ENCODE measurements at places on chromosomes 2 and 18. TPM values are rescaled to one million over a fixed set of nuclear protein-coding genes. Genes with fewer than 3 reads are reported as not detected.

TXNL4A gene
- polyA plus RNA-seq = 41.8 TPM

GRCh38 chr2:68997401-68997800 is 15.6 kb upstream of the ANTXR1 start:
- H3K27ac ChIP-seq = no peak overlapping the region
- no peak overlapping the region for H3K4me3 ChIP-seq
- no peaks in the 10 kb centered on the region for H3K27me3 ChIP-seq

DNA sequence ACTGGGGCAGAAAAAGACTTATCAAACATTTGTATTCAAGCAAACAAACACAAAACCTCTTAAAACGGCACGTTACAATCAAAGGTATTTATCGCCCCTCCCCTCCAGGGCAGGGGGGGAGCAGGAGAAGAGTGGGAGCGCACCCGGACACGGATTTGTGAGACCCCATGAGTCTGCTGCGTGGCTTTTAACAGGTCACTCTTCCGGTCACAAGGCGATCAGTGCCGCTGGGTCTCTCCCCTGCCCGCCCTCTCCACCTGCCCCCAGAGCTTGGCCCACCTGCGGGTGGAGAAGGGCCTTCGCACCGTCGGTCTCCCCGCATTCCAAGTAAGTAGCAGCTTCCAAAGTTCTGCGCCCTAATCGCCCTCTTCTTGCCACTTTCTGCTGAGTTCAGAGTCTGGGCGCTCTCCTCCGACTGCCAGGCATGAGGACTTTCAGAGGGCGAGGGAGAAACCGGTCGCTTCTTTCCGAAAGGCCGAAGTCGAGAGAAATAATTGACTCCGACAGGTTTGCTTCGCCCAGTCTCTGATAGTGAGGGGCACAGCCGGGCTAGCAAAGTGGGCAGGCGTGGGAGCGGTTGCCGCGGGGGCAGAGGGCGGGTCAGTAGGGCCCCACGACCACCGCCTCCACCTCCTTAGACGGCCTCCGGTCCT is 800 bp downstream of the RPRM start:
- no peak overlapping the region for H3K27ac ChIP-seq
- peaks cover 13% of the 10 kb centered on the region for H3K4me1 ChIP-seq
- H3K36me3 ChIP-seq = no peaks in the 10 kb centered on the region
- DNase-seq = no peak
- H3K4me3 ChIP-seq = peak overlapping the region; percentile 61

DNA sequence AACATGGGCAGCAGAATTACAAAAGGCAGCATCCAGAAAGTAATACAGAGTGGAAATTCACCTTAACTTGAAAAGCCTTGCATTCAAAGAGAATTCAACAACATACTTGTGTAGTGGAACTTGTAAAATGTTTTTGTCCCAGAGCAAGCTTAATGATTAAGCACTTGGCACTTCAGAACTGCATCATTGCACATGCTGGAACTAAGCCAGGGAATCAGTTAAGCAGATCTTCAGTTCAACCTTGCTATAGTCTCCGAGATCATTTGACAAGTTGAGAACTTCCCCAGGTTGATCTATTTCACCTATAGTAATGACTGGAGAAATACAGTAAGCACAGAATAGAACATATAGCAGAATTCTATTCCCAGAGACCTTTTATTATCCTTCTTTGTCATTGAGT is 1337.2 kb upstream of the NXPH2 start:
- no peaks in the 10 kb centered on the region for H3K36me3 ChIP-seq
- H3K27ac ChIP-seq = no peak overlapping the region
- no peak for DNase-seq
- no peaks in the 10 kb centered on the region for H3K4me1 ChIP-seq
- no peaks in the 10 kb centered on the region for H3K27me3 ChIP-seq

SERPINB7 gene
- polyA plus RNA-seq = not detected

- H3K4me1 ChIP-seq = peaks cover 14% of the 10 kb centered on the region
- H3K27me3 ChIP-seq = no peaks in the 10 kb centered on the region
- DNase-seq = no peak
- no peaks in the 10 kb centered on the region for H3K36me3 ChIP-seq
These were observed 240.8 kb downstream of the BCL11A start for GRCh38 chr2:60312618-60313017.

GRCh38 chr2:120053891-120054290 is 41.0 kb downstream of the EPB41L5 start:
- no peak overlapping the region for H3K27ac ChIP-seq
- no peak overlapping the region for H3K4me3 ChIP-seq
- H3K36me3 ChIP-seq = no peaks in the 10 kb centered on the region

DNA sequence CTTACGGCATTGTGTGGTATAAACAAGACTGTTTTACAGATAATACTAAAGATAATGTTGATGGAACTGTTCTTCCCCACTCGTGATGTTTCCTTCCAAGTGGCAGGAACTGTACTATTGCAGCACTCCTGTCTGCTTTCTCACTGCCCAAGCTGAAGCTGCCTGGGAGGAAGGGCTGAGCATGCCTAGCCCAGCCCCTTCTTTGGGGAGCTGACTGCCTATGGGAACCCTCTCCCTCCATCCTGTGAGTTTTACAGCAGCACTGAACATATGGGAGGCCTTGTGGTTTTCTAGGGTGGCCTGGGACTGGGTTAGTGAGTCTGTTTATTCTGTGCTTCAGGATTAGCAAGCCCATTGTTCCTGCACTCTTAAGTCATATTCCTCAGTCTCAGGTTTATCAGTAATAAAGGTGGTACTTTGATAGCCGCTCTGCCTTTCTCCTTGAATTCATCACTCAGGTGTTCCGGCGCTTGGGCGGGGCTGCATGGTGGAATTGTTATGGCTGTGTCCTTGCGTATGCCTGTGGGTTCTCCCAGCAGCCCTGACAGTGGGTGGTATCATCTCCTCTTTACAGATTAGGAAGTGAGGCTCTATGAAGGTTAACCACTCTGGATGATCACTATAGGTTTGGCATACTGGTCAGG is 379.7 kb downstream of the PTPRM start:
- no peak overlapping the region for H3K4me3 ChIP-seq
- H3K27me3 ChIP-seq = no peaks in the 10 kb centered on the region
- DNase-seq = no peak
- H3K4me1 ChIP-seq = no peaks in the 10 kb centered on the region
- no peaks in the 10 kb centered on the region for H3K36me3 ChIP-seq
- H3K27ac ChIP-seq = no peak overlapping the region

GRCh38 chr2:219495531-219496122 is 3.1 kb upstream of the GMPPA start:
- H3K27ac ChIP-seq = no peak overlapping the region
- H3K4me1 ChIP-seq = peaks cover 32% of the 10 kb centered on the region
- H3K36me3 ChIP-seq = no peaks in the 10 kb centered on the region
- no peaks in the 10 kb centered on the region for H3K27me3 ChIP-seq
- DNase-seq = peak; percentile 75

- no peak for DNase-seq
- H3K4me3 ChIP-seq = no peak overlapping the region
- H3K27me3 ChIP-seq = no peaks in the 10 kb centered on the region
- H3K27ac ChIP-seq = no peak overlapping the region
These were observed 111.1 kb downstream of the SGPP2 start for GRCh38 chr2:222535477-222535876.

POTEC gene
- not detected for polyA plus RNA-seq

DNA sequence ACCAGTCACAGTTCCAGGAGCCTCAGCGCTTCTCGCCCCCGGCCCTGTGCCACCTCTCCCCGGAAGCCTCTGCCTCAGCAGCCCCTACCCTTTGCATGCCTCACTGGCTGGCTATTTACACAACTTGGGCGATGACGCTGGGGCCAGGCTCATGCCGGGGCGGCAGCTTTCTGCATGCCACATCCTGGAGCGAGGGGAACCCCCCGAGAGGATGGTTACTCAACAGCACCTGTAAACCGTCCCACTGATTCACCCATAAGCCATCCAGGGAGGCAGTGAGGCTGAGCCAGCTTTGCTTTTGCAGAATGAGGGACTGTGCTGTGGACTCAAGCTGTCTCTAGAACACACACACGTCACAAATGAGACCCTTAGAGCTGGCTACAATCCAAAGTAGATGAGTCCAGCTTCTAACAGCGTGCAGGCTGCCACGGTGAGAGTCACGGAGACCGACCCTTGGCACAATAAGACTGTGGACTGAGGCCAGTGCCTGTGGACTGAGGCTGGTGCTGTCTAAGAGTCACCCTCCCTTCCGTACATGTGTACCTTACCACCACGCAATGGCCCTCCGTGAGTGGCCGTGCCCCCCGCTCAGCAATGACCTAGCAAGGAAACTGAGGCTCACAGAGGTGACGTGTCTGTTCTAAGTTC is 45.6 kb upstream of the ODC1 start:
- H3K4me3 ChIP-seq = no peak overlapping the region
- H3K4me1 ChIP-seq = no peaks in the 10 kb centered on the region
- no peaks in the 10 kb centered on the region for H3K27me3 ChIP-seq
- DNase-seq = peak; percentile 30

RNF125 gene
- polyA plus RNA-seq = 1.6 TPM

DNA sequence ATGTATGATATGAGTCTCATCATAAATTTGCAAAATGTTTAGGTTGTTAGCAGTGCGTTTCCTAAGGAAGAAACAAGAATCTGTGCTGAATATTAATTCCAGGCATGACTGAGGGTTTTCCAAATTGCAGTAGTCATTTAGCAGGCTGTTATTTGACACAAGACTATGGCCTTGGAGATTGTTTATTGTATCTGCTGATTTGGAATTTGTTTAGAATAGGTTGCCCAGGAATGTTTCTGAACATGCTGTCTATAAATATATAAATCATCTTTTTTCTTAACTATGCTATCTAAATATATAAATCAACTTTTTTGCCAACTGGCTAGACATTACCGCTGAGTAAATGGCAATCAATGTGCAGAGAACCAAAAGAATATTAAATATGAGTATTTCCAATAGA is 90.9 kb downstream of the DOK6 start:
- no peak overlapping the region for H3K27ac ChIP-seq
- DNase-seq = no peak
- H3K36me3 ChIP-seq = no peaks in the 10 kb centered on the region
- no peaks in the 10 kb centered on the region for H3K4me1 ChIP-seq
- no peak overlapping the region for H3K4me3 ChIP-seq

GRCh38 chr2:61887717-61888266 is 664 bp downstream of the CCT4 start:
- no peaks in the 10 kb centered on the region for H3K27me3 ChIP-seq
- no peak for DNase-seq
- peak overlapping the region; percentile 92 for H3K4me3 ChIP-seq
- peaks cover 1% of the 10 kb centered on the region for H3K4me1 ChIP-seq

DNA sequence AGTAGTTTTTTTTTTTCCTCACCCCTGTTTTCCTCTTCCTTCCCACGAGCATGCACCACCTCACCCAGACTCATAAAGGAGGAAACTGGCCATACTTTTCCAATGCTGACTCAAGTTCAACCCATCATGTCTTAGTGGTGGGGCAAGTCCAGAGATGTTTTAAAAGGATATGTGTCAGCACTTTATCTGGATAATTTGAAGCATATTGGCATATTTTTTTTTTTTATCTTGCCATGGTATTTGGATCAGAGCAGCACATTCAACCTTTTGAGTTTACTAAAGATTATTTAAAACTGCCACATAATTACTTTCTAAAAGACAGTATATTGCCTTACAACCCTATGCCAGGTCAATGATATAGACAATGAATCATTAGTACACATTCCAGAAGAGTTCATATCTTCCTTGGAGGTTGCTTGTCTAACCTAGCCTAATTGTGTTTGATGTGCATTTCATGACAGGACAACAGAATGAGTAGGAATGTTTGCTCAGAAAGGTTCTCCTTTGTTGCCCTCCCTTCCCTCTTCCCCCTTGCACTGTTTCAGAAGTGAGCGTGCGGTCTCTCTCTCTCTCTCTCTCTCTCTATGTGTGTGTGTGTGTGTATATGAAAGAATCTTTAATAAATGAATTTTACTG is 950.7 kb upstream of the FAM98A start:
- H3K27me3 ChIP-seq = no peaks in the 10 kb centered on the region
- H3K4me3 ChIP-seq = no peak overlapping the region
- H3K27ac ChIP-seq = no peak overlapping the region
- no peaks in the 10 kb centered on the region for H3K36me3 ChIP-seq
- DNase-seq = no peak

MEP1B gene
- polyA plus RNA-seq = 0.09 TPM

OTOS gene
- not detected for polyA plus RNA-seq

NAPG gene
- polyA plus RNA-seq = 12.6 TPM

DNA sequence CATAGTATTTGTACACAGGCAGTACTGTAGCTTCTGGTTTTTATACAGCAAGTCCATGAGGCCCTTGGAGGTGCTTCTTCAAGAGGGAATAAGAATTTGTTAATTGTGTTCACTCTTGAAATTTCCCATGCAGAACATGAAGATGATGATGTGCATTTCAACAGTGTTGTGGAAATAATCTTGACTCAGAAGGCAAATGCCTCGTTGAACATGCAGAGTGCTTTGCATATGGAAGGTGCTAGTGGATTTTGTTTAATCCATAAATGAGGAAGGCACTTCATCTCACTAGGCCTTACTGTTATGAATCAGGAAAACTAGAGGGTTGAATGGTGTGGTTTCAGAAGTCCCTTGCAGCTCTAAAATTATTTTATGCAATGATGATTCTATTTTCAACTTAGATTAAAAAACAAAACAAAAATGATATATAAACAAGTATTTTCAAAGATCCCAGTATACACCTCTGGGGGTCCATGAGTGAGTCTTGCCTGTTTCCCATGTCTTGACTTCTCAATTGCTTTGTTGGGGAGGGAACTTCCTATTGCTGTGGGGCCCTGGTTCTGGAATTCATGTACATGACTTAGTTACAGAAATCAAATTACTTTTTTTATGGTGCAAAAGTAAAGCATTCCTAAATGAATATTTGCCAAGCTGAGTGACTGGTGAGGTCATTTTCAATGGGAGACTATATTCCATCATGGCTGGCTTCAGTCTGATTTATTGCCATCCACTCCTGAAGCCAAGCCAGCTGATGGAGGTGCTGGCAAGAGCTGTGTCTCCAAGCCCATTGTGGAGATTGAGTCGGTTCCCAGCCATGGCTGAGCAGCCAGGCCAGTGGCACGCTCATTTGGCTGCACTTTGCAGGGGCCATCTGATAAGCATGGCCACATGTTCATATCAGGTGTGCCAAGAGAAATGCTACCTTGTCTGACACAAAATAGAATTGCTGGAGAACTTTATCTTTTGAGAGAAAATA is 56.5 kb downstream of the MGAT5 start:
- H3K27me3 ChIP-seq = no peaks in the 10 kb centered on the region
- H3K4me3 ChIP-seq = no peak overlapping the region
- no peak overlapping the region for H3K27ac ChIP-seq
- DNase-seq = no peak

DNA sequence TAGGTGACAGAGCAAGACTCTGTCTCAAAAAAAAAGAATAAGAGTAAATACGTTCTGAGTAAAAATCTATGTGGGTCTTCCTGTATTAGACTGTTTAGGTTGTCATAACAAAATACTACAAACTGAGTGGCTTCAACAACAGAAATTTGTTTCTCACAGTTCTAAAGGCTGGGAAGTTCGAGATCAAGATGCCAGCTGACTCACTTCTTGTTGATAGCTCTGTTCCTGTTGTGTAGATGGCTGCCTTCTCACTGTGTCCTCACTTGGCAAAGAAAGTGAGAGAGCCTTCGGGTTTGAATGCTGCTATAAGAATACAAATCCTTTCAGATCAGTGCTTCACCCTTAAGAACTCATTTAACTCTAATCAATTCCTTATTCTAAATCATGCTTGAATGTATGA is 430.0 kb upstream of the VWC2L start:
- no peak overlapping the region for H3K27ac ChIP-seq
- H3K4me3 ChIP-seq = no peak overlapping the region
- H3K27me3 ChIP-seq = no peaks in the 10 kb centered on the region
- H3K4me1 ChIP-seq = no peaks in the 10 kb centered on the region
- no peak for DNase-seq

GRCh38 chr2:150909613-150910012 is 352.1 kb downstream of the RBM43 start:
- no peaks in the 10 kb centered on the region for H3K36me3 ChIP-seq
- no peak overlapping the region for H3K4me3 ChIP-seq
- no peak for DNase-seq
- H3K27me3 ChIP-seq = no peaks in the 10 kb centered on the region
- H3K4me1 ChIP-seq = no peaks in the 10 kb centered on the region
- no peak overlapping the region for H3K27ac ChIP-seq

All from liver (tissue), 10 donors.